ENCODE measurements at places on chromosomes 2 and 18. TPM values are rescaled to one million over a fixed set of nuclear protein-coding genes. Genes with fewer than 3 reads are reported as not detected.

- no peak for DNase-seq
- H3K27me3 ChIP-seq, result no peaks in the 10 kb centered on the region
- no peak overlapping the region for H3K4me3 ChIP-seq
- H3K27ac ChIP-seq, result no peak overlapping the region
- H3K36me3 ChIP-seq, result no peaks in the 10 kb centered on the region
Observed at GRCh38 chr2:200156166-200156835, 150.2 kb upstream of the SPATS2L start.

GRCh38 chr18:12432196-12432595 lies 24.5 kb downstream of the PRELID3A start:
- no peaks in the 10 kb centered on the region for H3K36me3 ChIP-seq
- no peaks in the 10 kb centered on the region for H3K4me1 ChIP-seq
- H3K4me3 ChIP-seq, result no peak overlapping the region

HS1BP3 gene
- total RNA-seq, result 14.4 TPM

DNA sequence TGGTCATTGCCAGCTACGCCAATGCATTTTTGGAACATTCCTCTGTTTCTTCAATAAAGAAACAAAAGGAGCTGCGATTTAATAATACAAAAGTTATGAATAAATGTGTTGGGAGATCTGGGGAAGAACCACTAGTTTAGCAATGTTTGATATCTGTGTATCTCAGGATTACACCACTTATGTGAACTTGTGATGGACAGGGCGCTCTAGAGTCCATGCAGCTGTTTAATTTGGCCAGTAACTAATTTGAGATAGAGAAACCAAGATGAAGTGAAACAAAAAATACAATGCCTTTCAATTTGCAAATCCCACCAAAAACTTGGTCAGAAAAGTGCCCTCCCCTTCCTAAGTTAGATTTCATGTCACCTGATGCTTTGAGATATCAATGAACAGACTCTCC lies 6.8 kb upstream of the DCDC2C start:
- no peak overlapping the region for H3K27ac ChIP-seq
- no peaks in the 10 kb centered on the region for H3K36me3 ChIP-seq
- H3K27me3 ChIP-seq, result peaks cover 7% of the 10 kb centered on the region
- H3K4me1 ChIP-seq, result no peaks in the 10 kb centered on the region
- no peak overlapping the region for H3K4me3 ChIP-seq

DNA sequence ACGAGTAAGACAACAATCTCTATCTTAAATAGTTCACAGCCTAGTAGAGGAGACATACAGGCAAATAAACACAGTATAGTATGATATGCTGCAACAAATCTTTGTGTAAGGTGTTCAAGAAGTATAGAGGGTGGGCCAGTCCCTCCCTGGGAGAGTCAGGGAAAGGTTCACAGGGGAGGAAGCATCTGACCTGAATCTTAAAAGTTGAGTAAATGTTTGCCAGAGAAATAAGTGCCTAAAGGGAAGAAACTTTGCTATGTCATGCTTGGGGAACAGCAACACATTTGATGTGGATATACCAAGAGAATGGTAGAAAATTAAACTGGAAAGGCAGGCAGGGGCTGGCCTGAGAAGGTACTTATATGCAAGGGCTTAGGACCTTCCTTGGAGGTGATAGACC lies 125.7 kb upstream of the CYP26B1 start:
- H3K27me3 ChIP-seq, result no peaks in the 10 kb centered on the region

BARD1 gene
- 57.4 TPM for total RNA-seq

DNA sequence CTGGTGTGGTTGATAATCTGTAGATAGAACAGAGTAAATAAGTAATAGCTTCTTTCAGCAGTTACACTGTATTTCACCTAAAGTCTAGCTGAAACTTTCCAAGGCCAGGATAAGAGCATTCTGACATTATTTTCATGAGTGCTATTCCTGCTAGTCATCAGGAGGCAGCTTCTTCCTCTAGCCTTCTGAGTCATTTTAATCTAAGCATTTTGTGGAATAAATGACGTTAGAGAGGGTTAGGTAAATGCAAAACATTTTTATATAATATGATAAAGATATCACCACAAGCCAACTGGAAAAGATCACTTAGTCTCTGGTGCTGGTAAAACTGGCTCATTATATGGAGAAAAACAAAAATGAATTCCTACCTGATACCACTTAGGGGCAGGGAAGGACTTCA lies 138.5 kb downstream of the MEP1B start:
- no peak overlapping the region for H3K4me3 ChIP-seq
- peaks cover 4% of the 10 kb centered on the region for H3K27me3 ChIP-seq
- DNase-seq, result no peak
- H3K36me3 ChIP-seq, result no peaks in the 10 kb centered on the region

Data from activated CD4-positive, alpha-beta T cell treated with anti-CD3 and anti-CD28 coated beads, Interleukin-2, amount 10 ng/mL, durations not matched to agents 7 days and 5 days (primary cell).